ENCODE measurements at places on chromosomes 11 and 22. TPM values are rescaled to one million over a fixed set of nuclear protein-coding genes. Genes with fewer than 3 reads are reported as not detected.
A peak's percentile ranks its signal among the peaks of the same experiment; 100 is the strongest.

MMP10 gene
- 8.7 TPM for total RNA-seq

IGSF9B gene
- total RNA-seq = 6.3 TPM

DNA sequence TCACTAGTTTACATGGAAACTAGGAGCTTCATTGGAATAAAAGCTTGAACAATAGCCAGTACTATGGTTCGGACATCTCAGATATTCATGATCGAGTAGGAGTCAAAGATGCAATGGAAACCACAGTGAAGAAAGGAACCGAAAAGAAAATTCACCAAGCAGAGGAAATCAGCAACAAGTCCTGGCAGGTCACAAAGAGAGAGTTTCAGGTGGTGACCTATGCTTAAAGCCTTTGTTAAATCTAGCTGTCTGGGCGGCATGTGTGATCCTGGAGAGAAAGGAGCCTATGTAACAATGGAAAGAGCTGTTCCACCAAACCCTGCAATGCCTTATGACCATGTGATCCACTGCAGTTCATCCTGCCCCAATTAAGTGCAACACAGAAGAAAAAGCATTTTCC is 68.9 kb upstream of the POU2AF2 start:
- DNase-seq = no peak

DNA sequence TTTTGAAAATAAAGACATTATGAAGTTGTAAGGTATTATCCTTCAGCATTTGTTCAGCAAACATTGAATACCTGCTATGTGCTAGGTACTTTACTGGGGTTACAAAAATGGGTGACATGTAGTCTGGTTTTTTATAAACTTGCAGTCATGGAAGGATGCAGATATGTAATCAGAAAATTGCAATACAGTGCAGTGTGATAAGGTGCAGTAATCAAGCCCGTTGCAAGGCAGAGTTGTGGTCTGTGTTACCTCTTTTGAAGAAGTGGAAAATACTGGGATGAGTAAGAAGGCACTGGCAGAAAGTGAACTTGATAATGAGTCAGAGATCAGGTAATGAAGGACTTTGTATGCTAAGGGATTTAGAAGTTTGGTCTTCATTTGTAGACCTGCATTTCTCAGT is 8.1 kb downstream of the FBXO7 start:
- no peak for DNase-seq

DNA sequence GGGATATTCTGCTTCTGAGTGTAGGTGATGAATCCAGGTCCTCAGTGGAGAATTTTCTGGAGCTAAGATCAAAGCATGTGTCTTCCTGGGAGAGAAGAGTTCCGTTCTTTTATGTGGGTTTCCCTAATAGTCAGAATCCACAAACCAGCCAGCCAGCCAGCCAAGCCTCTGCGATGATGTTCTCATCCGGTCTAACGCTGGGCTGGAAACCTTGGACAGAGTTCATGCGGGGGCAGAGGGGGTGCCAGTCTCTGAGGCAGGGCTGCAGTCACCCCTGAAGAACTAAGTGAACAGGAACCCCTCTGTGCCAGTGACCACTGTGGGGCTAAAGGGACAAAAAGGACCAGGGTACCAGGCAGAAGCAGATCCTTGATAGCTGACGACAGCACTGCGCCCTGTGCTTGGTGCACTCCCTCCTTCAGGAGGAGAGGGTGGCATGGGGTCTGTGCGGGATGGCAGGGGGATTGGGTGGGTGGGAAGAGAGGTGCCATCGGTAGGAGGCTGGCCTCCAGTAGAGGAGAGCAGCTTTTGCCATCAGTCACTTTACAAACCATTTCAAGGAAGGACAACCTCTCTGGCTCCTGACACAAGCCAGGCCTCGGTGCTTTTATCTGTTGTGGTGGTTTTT is 27.1 kb downstream of the ADAMTS15 start:
- no peak for DNase-seq

DNA sequence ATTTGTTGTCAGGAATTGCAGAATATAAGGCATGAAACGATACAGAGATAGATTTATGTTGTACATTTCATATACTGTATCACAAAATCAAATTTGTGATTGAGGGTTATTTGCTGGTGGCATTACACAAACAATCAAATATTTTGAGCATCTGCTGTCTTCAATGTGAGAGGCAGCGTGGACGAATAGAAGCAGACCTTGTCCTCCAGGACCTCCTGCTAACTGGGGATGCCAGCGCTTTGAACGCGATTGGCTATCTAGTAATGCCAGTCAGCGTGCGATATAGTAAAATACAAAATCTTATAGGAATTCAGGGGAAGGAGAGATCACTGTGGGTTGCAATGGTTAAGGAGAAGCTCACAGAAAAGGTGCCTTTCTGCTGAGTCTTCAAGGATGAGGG is 631 bp upstream of the SNX19 start:
- DNase-seq = no peak

DNA sequence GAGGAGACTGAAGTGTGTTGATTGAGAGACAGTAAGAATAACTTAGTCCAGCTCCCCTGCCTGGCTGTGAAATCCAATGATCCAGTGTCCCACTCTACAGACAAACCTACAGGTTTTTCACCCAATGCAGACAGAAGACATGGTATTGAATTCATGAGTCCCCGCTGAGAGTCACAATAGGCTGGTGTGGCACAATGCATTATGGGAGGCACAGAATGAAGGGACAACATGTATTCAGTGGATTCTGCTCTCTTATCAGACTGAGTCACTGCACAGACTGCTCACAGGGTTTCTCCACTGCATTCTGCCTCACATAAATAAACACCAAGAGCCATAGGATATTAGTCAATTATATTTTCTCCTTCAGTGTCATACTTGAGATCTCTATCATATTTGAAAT is 55.2 kb upstream of the TOP3B start:
- DNase-seq = no peak

DNA sequence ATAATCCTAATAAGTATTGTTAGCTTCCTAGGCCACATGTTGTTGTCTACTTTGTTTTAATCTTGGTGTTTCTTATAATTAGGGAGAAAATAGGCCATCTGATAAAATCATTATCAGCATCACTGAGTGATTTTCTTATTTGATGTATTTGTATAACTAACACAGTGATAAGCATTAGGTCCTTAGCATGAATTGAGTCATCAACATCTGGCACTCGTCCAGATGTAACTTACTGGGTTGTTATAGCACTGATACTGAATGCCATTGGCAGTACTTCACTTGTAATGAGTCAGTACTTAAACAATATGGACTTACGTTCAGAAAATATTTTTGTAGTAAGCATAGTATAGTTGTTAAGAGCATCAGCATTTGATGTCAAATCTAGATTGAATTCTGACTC is 16.2 kb downstream of the API5 start:
- peak; percentile 65 for DNase-seq

DNA sequence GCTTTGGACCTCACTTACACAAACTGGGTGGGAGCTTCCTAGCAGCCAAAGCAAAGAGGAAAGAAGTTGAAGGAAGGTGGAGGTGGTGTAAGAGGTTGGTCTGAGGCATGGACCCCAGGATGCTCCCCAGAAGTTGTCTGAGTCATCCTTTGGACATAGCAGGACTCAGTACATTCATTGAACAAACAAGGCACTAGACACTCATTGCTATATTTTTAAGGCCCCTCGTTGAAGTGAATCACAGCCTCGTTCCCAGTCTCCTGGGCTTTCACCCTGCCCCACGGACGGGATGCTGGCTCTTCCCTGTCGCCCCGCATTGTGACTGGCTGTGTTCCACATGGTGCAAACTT is 95.9 kb upstream of the FGF3 start:
- no peak for DNase-seq

Measured in kidney epithelial cell (primary cell).